ENCODE measurements at places on chromosomes 11 and 22.

- no peak for DNase-seq
These were observed at the start of gene MCAM for GRCh38 chr11:119316729-119317591. MCAM (minus strand) TSS chr11:119317130; CDS start chr11:119317101, 29 bp downstream.

DNA sequence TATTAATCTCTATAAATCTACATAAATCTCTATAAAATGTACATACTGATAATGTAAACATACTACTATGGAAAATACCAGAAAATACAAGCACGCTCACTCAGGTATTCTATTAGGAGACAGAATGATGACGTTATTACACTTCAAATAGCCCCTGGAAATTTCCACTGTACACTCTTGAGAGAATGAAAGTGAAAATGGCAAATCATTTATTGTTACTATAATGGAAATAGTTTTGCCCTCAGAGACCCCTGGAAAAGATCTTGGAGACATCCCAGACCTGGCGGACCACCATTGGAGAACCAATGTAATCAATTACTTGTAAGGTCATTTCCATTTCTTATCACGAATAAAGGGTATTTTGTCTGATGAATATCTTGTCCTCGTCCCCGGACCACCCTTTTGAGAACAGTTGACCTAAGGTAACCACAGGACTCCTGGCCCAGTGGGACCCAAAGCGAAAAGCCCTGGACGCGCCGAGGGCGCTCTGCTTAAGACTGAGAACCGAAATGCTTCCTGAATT, 509 bp upstream of the PRRG4 start:
- peak; percentile 9 for DNase-seq

- DNase-seq: no peak
These were observed 113.5 kb downstream of the GUCY1A2 start for GRCh38 chr11:106904826-106905225.

GRCh38 chr11:29685361-29685760, 331.5 kb downstream of the KCNA4 start:
- no peak for DNase-seq

DNA sequence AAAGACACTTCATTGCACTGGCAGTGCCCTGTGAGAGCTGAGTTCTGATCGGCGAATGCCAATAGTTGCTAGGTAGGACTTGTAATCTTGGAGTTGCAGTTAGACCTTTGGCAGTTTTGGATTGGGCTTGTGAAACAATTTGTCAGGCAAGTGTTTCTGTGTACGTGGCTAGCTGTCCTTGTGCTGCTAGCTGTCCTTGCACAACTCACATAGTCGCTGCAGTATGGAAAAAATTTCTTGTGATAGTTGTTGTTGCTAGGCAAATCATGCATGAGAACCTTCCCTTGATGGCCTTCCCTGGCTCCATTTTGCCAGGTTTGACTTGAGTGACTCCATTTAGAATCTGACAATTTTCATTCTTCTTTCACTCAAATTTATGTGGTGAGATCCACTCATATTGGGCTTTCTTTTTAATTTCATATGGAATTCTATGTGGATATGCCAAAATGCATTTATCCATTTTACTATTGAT, 140.7 kb downstream of the APIP start:
- no peak for DNase-seq

- DNase-seq: no peak
These were observed 2.7 kb downstream of the SIK3 start for GRCh38 chr11:117095284-117096161.

DNA sequence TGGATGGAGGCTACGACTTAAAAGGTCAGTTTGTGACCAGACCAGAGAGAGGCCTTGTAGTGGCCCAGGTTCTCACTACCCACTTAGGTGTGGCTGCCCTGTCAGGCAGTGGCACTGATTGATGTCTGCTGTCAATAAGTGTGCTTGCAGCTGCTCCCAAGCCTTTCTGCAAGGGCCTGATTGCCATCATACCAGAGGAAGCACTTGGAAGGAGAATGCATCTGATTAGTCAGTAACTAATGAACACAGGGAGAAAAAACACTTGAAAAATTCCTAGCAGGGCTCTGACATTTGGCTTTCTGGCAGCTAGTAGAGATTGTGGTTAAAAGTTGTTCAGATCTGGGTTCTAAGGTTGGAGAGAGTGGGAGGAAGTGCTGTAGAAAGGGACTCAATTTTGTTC, 107.5 kb downstream of the NAV2 start:
- DNase-seq: no peak

- DNase-seq: no peak
These were observed at the start of gene TMEM225 for GRCh38 chr11:123885570-123885969. TMEM225 (minus strand) TSS chr11:123885670; CDS start chr11:123885425, 245 bp downstream.

DNA sequence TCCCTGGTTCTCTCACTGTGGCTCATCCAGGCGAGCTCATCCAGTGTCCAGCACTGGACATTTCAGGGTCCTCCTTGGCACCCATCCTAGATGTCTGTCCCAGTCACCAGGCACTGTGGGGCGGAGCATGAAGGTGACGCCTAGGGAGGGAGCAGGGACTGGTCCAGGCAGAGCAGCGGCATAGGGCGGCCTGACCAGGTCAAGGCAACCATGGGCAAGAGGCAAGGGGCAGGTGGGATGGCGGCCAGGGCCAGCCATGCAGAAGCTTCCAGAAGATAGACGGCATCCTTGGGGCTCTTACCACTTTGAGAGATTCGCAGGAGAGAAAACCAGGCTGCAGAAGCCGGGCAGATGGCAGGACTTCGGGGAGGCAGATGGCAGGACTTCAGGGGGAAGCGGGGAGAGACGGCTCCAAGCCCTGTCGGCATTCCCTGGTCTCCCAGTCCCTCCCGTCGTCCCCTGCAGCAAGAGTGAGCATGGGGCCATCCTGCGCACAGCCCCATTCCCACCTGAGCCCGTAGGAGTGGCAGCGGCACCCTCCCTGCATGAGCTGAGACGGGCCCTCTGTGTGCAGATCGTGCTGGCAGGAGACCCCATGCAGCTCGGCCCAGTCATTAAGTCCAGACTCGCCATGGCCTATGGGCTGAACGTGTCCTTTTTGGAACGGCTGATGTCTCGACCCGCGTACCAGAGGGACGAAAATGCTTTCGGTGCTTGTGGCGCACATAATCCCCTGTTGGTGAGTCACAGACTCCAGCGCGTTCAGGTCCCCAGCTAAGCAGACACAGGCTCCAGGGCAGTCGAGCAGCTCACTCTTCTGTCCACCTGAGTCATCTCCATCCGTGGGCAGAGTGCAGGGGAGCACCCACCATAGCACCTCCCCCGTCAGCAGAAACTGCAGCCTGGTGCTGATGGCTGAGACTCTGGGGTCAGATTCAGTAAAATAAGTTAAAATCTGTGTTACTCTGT, 20.1 kb upstream of the PANX2 start:
- no peak for DNase-seq
